A673 (cell line): ENCODE measurements at places on chromosomes 2 and 18.

DNA sequence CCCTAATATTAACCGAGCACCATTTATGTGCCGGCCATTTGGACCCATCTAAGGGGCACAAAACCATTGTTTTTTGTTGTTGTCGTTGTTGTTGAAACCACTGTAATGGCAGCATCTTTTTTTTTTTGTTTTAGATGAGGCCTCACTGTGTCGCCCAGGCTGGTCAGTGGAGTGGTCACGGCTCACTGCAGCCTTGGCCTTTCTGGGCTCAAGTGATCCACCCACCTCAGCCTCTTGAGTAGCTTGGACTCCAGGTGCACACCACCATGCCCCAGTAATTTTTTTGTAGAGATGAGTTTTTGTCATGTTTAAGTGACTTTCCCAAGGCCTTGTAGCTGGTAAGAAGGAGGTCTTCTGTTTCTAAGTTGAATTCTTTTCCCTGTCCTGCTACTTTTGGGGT lies 33.0 kb downstream of the ASAP2 start:
- H3K27ac ChIP-seq = no peak overlapping the region
- H3K4me1 ChIP-seq = peaks cover 40% of the 10 kb centered on the region
- DNase-seq = no peak

GRCh38 chr18:8717011-8717770 lies 11.8 kb downstream of the MTCL1 start:
- no peak for DNase-seq
- H3K4me3 ChIP-seq = no peak overlapping the region
- no peak overlapping the region for H3K27ac ChIP-seq
- no peaks in the 10 kb centered on the region for H3K36me3 ChIP-seq
- H3K4me1 ChIP-seq = no peaks in the 10 kb centered on the region
- H3K27me3 ChIP-seq = no peaks in the 10 kb centered on the region

DNA sequence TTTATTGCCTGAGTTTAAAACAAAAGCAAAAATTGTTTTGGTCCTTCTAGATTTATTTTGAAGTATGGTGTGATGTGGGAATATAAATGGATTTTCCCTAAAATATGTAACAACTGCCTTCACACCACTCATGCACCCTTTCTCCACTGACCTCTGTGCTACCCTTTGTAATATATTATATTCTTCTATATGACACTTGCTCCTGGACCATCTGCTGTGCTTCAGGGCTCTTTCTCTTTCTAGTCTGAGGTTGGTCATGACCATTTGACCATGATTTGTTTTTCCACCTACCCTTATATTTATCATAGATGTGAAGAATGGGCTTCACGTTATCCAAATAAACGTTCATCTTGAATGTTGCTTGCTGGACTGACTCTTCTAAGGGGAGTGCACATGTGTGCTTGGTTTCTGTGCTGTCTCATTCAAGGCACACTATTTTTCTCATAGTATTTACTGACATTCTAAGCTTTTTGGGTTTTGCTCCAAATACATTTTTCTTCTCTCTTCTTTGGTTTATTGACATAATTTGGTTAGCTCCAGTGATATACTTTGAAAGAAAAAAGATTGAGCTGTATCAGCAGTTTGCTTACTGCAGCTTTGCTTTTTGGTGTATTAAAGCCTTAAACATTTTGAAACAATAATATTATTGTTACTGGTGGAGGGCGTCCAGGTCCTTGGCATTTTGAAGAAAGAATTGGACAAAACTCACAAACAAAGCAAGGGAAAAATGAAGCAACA lies 61.8 kb downstream of the VWA3B start:
- no peak overlapping the region for H3K4me3 ChIP-seq
- DNase-seq = no peak
- no peak overlapping the region for H3K27ac ChIP-seq
- no peaks in the 10 kb centered on the region for H3K4me1 ChIP-seq
- H3K27me3 ChIP-seq = peaks cover 2% of the 10 kb centered on the region

GRCh38 chr2:157822533-157822932 lies 53.6 kb downstream of the ACVR1 start:
- no peak overlapping the region for H3K27ac ChIP-seq
- H3K36me3 ChIP-seq = no peaks in the 10 kb centered on the region

GRCh38 chr2:106759966-106760365 lies 126.0 kb downstream of the ST6GAL2 start:
- no peaks in the 10 kb centered on the region for H3K27me3 ChIP-seq
- DNase-seq = no peak
- H3K4me1 ChIP-seq = no peaks in the 10 kb centered on the region
- H3K27ac ChIP-seq = no peak overlapping the region
- no peaks in the 10 kb centered on the region for H3K36me3 ChIP-seq
- no peak overlapping the region for H3K4me3 ChIP-seq

DNA sequence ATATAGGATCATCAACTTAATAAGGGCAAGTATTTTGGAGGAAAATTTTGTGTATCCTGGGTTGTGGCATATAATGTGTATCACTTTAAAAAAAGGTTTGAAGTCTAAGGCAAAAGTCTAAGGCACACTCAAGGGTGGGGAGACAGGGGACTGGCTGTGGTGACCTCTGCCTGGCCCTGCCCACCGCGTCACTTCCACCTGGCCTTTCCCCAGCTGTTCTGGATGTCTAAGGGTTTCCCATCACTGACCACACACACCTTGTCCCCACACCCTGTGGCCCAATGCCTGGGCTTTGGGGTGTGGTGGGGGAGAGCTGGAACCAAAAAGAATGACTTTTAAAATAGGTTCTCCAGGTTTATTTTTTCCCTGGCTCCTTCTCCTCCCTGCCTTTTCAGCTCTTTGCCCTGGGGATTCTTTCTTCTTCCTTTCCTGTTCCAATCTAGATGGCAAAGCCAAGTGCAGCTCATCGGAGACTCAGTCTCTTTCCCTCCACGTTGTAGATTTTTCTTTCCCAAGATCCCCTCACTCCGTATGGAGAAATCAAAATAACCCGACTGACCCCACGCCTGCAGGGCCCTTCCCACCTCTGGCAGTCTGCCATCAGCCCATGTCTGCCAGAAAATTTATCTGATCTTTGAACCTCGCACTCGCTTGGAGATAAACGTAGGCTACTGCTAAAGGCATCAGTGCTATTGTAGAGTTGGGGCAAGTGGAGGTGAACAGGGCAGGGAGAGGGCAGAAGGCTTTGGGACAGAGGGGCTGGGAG lies 257.2 kb downstream of the DYSF start:
- H3K4me1 ChIP-seq = no peaks in the 10 kb centered on the region
- no peak overlapping the region for H3K27ac ChIP-seq
- H3K4me3 ChIP-seq = no peak overlapping the region

GRCh38 chr2:54092940-54093339 lies 22.5 kb upstream of the ACYP2 start:
- no peak overlapping the region for H3K27ac ChIP-seq
- H3K4me3 ChIP-seq = no peak overlapping the region
- DNase-seq = no peak
- H3K4me1 ChIP-seq = no peaks in the 10 kb centered on the region
- no peaks in the 10 kb centered on the region for H3K27me3 ChIP-seq

- H3K27ac ChIP-seq = no peak overlapping the region
- peak overlapping the region; percentile 55 for H3K4me3 ChIP-seq
- no peaks in the 10 kb centered on the region for H3K36me3 ChIP-seq
- DNase-seq = peak; percentile 14
These were observed 6.3 kb downstream of the SNORC start for GRCh38 chr2:232876161-232876977.

DNA sequence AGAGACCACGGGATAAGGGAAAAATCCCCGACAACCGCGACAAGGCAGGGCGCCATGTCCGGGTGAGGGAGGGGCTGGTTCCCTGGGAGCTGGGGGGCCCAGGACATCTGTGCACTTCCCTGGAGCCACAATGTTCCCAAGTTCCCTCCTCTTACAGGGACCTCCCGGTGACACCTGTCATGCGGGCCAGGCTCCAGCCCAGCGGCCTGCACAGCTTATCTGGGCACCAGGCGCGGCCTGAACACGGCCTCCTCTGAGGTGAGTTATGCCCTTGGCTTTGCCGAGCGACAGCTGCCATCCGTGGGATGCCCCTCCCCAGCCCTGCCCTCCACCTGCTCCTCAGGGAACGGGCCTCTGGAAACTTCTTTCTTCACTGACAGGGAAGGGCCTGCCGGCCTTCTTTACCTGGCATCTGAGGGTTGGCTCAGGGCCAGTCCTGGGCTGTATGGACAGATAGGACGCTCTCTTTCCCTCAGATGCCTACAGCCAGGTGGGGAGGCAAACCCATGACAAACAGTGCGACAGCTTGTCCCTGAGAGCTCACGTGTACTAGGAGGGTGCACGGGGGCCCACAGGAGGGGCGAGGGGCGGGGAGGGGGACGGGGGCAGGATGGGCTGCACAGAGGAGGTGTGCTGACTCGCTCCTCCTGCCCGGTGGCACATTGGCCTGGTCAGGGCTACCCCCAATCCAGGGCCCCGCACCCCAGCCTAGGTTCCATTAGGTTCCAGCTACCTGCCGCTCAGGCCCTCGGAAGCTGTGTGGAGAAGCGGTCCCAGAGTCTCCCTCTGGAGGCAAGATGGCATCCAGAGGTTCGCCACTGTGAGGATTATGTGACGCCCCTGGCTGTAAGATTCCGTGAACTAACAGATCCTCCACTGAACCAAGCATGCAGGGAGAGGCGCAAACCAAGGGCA lies 34.9 kb upstream of the HPCAL1 start:
- no peak overlapping the region for H3K27ac ChIP-seq
- H3K27me3 ChIP-seq = no peaks in the 10 kb centered on the region
- H3K4me1 ChIP-seq = no peaks in the 10 kb centered on the region
- no peak overlapping the region for H3K4me3 ChIP-seq
- no peak for DNase-seq
- H3K36me3 ChIP-seq = no peaks in the 10 kb centered on the region

- no peaks in the 10 kb centered on the region for H3K4me1 ChIP-seq
- peak; percentile 38 for DNase-seq
- no peaks in the 10 kb centered on the region for H3K27me3 ChIP-seq
- H3K27ac ChIP-seq = no peak overlapping the region
- H3K36me3 ChIP-seq = no peaks in the 10 kb centered on the region
These were observed 41.1 kb downstream of the LDAH start for GRCh38 chr2:20781656-20782265.

- DNase-seq = no peak
- no peaks in the 10 kb centered on the region for H3K36me3 ChIP-seq
- no peaks in the 10 kb centered on the region for H3K4me1 ChIP-seq
- H3K27ac ChIP-seq = no peak overlapping the region
- H3K4me3 ChIP-seq = no peak overlapping the region
- no peaks in the 10 kb centered on the region for H3K27me3 ChIP-seq
These were observed 121.2 kb upstream of the SPRED2 start for GRCh38 chr2:65553504-65554074.

GRCh38 chr2:86790134-86790675 lies 508 bp downstream of the CD8A start:
- no peak for DNase-seq
- peaks cover 12% of the 10 kb centered on the region for H3K4me1 ChIP-seq
- H3K27ac ChIP-seq = no peak overlapping the region
- no peaks in the 10 kb centered on the region for H3K36me3 ChIP-seq

DNA sequence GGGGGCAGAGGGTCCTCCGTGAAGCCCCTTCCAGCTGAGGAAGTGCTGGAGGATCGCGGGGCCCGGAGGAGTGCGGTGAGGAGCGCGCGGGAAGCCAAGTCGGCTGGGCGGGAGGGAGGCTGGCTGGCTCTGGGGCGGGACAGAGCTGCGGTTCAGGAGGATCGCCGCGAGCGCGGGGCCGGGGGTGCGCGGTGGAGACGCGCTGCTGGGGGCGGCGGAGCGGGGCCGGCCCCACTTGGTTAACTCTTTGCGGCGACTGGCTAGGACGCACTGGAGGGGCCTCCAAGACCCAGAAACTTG lies 464 bp downstream of the CYBRD1 start:
- H3K4me3 ChIP-seq = peak overlapping the region; percentile 66
- no peaks in the 10 kb centered on the region for H3K27me3 ChIP-seq
- no peaks in the 10 kb centered on the region for H3K4me1 ChIP-seq
- H3K27ac ChIP-seq = peak overlapping the region; percentile 50

DNA sequence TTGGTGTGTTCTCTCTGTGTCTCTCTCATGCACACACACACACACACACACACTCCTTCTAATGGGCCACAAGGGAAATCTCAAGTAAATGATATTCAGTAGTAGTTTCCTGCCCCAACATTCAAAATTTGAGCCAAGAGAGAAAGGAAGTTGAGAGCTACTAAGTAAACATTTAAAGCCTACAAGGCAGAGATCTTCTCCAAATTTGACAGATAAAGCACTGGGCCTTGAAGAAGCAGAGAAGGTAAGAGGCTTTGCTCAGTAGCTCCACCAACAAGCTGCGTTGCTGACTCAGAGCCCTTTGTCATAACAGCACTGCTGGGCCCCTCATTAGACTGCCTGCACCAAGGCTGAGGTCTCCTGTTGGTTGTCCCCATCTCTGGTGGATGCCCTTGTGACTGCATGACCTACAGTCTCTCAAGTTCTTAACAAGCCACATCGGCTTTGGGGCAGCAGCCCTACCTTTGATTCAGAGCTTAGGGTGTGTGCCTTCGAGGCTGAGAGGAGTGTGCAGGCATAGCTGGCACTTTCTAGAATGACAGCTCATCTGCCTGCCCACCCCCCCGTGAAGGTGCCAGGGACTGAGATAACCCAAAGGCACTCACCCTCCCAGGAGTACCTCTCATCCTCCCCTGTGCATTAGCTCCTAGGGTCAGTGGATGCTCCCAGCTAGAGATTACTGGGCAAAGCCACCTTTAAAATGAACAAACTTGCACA lies 32.3 kb upstream of the NEB start:
- H3K36me3 ChIP-seq = no peaks in the 10 kb centered on the region
- H3K4me3 ChIP-seq = no peak overlapping the region
- H3K27me3 ChIP-seq = no peaks in the 10 kb centered on the region
- peak overlapping the region; percentile 12 for H3K27ac ChIP-seq

GRCh38 chr2:15825276-15825980 lies 114.9 kb upstream of the MYCN start:
- no peaks in the 10 kb centered on the region for H3K27me3 ChIP-seq
- no peak for DNase-seq
- no peaks in the 10 kb centered on the region for H3K4me1 ChIP-seq
- no peak overlapping the region for H3K4me3 ChIP-seq

DNA sequence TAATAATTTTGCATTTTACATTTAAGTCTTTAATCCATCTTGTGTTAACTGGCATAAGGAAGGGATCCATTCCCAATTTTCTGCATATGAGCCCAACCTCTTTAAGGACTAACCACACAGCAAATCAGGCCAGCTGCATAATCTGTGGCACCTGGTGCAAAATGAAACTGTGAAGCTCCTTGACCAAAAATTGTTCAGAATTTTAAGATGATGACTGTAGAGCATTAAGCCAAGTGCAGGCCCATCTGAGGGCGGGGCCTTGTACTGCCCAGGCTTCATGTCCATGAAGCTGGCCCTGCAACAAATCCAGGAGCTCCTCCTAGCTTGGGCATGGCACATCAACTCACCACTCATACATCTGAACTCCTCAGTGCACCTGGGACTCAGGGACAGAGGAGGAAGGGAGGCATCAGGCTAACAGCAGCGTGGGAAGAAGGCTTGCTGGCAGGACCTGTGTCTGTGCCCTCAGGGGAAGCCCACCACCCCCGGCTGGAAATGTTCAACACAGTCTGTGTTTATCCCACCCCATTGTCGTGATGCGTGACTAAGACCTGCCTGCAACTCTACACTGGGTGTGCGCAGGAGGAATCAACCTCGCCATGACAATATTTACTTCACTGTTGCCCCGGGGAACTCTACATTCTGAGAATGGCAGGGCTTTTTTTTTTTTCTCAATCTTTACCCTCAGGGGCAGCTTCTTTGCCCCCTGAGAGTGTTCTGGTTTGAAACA lies 128.9 kb upstream of the SIX2 start:
- H3K27me3 ChIP-seq = no peaks in the 10 kb centered on the region
- no peak for DNase-seq
- no peak overlapping the region for H3K27ac ChIP-seq
- peaks cover 4% of the 10 kb centered on the region for H3K4me1 ChIP-seq
- no peak overlapping the region for H3K4me3 ChIP-seq

GRCh38 chr2:238696786-238697185 lies 151.1 kb upstream of the TWIST2 start:
- no peaks in the 10 kb centered on the region for H3K4me1 ChIP-seq
- no peaks in the 10 kb centered on the region for H3K27me3 ChIP-seq
- no peaks in the 10 kb centered on the region for H3K36me3 ChIP-seq
- no peak overlapping the region for H3K4me3 ChIP-seq
